ENCODE measurements at places on chromosomes 2 and 18. TPM values are rescaled to one million over a fixed set of nuclear protein-coding genes. Genes with fewer than 3 reads are reported as not detected.

The DNAJC5G gene
- not detected for total RNA-seq

The CSRNP3 gene
- 7.1 TPM for total RNA-seq

The SULT1C2 gene
- 154 TPM for total RNA-seq

The ITPRIPL1 gene
- 1.5 TPM for total RNA-seq

The GPR55 gene
- 0.37 TPM for total RNA-seq

The ANKZF1 gene
- total RNA-seq = 74.4 TPM

The UGT1A8 gene
- total RNA-seq = 26.4 TPM

The MC2R gene
- not detected for total RNA-seq

The C2orf92 gene
- total RNA-seq = 4.8 TPM

The DCDC2C gene
- total RNA-seq = 0.14 TPM

The CAD gene
- total RNA-seq = 26.7 TPM

The NTSR2 gene
- not detected for total RNA-seq

The CCDC150 gene
- 2.7 TPM for total RNA-seq

The ATOH8 gene
- total RNA-seq = 9.0 TPM

The CLEC4F gene
- 0.17 TPM for total RNA-seq

- DNase-seq = no peak
Observed at GRCh38 chr2:211426240-211426639, 869.8 kb downstream of the CPS1 start.

GRCh38 chr2:162926907-162927306 lies 88.3 kb upstream of the KCNH7 start:
- DNase-seq = no peak

GRCh38 chr18:48314690-48315089 lies 94.5 kb downstream of the ZBTB7C start:
- DNase-seq = no peak

- DNase-seq = no peak
Observed at GRCh38 chr18:78268226-78268988, 711.2 kb upstream of the SALL3 start.

DNA sequence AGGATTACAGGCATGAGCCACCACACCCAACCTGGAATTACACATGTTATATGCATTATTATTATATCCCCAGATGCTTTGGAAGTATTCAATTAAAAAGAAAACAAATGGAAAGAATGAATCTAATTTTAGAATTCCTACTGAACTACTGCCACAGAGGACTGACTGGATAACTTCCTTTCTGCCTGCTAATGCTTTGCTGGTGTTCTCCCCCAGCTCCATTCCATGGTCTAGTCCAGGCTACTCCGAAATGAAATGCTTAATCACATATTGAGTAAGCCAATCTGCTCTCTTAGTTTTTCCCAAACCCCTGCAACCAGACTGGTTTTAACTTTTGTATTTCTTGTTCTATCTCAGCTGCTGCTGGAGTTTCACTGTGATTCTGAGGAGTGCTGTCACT lies 519.1 kb downstream of the SOX11 start:
- no peak for DNase-seq

DNA sequence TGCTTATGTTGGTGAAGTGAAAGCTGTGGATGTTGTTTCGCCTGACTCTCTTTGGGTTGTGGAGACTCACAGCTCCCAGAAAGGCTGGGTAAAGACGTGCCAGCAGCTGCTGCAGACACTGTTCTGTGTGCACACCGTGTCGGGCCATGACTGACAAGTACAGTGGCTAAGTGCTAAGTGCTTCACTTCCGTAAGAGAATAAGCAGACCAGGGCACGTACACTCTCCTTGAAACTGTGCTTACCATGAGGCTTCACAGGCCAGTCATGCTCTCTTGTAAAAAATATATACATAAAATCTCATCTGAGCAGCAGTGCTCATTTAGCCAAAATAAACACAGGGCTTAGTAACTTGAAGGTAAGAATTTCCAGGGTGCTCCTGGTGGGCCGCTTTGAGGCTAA lies 86.0 kb downstream of the NRP2 start:
- no peak for DNase-seq

DNA sequence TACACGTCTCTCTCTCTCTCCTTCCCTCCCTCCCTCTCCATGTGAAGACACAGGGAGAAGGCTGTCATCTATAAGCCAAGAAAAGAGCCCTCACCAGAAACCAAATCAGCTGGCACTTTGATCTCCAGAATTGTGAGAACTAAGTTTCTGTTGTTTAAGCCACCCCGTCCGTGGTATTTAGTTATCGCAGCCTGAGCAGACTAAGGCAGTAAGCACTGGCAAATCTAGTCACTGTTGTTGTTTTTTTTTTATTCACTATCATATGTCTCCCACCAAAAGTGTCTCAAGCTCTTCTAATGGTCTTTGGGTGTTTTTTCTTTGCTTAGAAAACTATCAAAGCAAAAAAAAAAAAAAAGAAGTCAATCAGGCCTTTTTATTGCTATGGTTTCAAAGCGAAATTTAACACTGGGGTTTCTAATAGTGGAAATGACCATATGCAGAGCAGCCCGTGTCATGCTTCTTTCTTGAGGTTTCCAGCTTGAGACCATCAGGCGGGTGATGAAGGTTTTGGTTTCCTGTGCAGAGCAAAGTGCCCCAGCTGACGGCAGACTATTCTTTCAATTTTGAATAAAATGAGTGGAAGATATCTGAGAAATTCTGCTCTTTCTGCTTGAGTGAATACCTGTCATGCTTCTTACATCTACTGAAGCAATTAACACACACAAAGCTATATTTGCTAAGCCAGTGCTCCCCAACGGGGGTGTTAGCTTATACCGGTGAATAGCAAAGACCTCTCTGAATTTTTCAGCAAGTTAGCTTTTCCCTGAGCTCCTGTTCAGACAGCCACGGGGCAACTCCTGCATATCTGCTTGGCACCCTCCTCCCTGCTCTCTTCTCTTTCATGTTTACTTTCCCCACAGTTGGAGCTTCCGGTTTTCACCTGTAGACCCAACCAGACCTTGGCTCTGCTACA lies 394.1 kb upstream of the ATP5MC3 start:
- DNase-seq = no peak

GRCh38 chr2:85601771-85602475 lies 575 bp downstream of the TMEM150A start:
- DNase-seq = peak; percentile 55

DNA sequence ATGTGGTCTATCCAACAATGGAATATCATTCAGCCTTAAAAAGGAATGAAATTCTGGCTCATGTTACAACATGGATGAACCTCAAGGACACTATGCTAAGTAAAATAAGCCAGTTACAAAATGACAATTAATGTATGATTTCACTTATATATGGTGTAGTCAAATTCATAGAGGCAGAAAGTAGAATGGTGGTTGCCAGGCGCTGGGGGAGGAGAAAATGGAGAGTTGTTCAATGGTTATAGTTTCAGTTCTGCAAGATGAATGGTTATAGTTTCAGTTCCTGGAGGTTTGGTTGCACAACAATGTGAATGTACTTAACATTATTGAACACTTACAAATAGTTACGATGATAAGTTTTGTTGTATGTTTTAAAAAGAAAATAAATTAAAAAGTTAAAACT lies 79.2 kb upstream of the IL1R2 start:
- no peak for DNase-seq

- no peak for DNase-seq
Observed at GRCh38 chr2:105518897-105519296, 120.0 kb upstream of the FHL2 start.

GRCh38 chr2:29160184-29160583 lies 45.0 kb downstream of the CLIP4 start:
- no peak for DNase-seq

GRCh38 chr18:38456253-38456652 lies 890.7 kb upstream of the CELF4 start:
- no peak for DNase-seq

DNA sequence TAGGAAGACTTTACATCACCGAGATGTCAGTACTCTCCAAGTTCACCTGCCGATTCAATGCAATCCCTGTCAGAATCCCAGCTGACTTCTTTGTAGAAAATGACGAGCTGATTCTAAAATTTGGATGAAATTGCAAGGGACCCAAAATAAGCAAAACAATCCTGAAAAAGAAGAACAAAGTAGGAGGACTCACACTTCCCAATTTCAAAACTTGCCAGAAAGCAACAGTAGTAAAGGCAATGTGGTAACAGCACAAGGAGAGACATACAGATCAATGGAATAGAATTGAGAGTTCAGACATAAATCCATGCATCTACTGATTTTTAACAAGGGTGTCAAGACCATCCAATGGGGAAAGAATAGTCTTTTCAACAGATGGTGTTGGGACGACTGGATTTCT lies 52.2 kb downstream of the SMAD7 start:
- DNase-seq = no peak

GRCh38 chr2:175854129-175854528 lies 147.9 kb downstream of the LNPK start:
- no peak for DNase-seq

DNA sequence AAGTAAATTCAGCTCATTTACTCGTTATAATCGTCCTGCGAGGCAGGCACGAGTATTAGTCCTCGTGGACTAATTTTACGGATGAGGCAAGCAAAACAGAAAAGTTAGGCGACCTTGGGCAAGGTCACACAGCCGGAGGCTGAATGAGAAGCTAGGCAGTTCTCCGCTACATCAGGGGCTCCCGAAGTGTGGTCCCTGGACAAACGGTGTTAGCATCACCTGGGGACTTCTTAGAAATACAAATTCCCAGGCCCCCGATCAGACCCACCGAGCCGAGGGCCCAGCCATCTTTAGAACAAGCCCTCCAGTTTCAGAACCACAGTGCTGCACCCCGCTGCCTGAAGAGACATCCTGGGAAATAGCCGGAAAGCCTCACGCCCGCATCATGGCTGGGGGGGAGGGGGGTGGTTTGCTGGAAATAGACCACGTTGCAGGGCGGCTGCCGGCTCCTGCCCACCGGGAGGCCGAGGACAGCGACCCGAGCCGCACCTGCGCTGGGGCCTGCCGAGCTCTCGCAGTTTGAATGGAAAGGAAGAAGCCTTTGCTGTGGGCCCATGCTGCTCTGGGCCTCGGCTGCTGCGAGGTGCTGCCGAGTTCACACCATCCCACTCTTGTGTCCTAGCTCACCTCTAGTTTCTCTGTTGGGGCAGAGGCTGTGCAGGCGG lies 72.2 kb downstream of the TFCP2L1 start:
- no peak for DNase-seq

GRCh38 chr2:241248897-241249296 lies 60.4 kb downstream of the ANO7 start:
- no peak for DNase-seq

GRCh38 chr18:1370552-1370951 lies 465.9 kb downstream of the ADCYAP1 start:
- no peak for DNase-seq

GRCh38 chr2:160371251-160372009 lies 122.2 kb downstream of the RBMS1 start:
- DNase-seq = no peak

DNA sequence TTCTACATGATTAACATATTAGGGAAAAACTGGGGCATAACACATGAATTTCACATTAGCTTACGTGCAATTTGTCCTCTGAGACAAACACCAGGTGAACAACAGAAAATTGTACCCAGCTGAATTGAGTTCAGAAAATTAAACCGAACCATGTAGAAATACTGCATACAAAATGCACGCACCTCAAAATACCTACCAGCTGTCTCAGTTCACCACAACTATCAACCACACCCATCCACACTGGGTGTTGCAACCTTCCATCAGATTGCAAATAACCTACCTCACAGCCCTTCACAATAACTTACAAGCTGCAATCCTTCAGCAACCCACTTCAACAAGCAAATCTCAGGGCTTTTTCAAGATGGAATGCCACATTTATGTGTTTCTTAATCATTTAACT lies 55.9 kb downstream of the UNC50 start:
- DNase-seq = no peak
